ENCODE measurements at places on chromosomes 2 and 18.

DNA sequence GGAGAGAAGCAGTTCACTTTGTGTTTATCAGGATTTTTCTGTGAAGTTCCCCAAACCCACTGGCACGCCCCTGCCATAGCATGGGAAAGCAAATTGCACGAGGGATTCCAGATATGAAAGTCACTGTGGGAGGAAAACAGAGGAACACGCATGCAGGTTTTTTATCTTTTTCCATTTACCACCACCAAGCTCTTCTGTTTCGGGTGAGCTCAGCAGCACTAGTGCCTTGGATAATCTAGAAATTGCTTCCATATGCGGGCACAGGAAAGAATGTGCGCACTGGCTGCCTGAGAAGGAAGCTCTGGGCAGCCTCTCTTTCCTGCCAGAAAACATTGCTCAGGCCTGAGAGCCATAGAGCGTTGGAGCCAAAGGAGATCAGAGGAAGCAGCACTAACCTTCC is 65.9 kb upstream of the WIPF1 start:
- no peak for DNase-seq

DNA sequence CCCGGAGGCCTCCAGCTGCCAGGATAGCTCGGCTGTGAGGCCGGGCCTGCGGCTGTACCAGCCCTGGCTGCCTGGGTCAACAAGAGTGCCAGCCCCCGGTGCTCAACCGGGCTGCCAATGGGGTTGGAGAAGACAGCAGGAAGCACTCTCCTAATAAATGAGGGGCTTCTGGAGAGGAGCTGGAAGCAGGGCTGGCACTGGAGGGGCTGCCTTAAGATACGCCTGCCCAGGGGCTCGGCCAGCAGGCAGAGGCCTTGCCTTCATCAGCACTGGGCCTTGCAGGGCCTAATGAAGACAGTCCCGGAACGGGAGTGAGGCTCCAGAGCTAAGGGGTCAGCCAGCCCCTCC is 73.6 kb downstream of the TEX51 start:
- DNase-seq = no peak

DNA sequence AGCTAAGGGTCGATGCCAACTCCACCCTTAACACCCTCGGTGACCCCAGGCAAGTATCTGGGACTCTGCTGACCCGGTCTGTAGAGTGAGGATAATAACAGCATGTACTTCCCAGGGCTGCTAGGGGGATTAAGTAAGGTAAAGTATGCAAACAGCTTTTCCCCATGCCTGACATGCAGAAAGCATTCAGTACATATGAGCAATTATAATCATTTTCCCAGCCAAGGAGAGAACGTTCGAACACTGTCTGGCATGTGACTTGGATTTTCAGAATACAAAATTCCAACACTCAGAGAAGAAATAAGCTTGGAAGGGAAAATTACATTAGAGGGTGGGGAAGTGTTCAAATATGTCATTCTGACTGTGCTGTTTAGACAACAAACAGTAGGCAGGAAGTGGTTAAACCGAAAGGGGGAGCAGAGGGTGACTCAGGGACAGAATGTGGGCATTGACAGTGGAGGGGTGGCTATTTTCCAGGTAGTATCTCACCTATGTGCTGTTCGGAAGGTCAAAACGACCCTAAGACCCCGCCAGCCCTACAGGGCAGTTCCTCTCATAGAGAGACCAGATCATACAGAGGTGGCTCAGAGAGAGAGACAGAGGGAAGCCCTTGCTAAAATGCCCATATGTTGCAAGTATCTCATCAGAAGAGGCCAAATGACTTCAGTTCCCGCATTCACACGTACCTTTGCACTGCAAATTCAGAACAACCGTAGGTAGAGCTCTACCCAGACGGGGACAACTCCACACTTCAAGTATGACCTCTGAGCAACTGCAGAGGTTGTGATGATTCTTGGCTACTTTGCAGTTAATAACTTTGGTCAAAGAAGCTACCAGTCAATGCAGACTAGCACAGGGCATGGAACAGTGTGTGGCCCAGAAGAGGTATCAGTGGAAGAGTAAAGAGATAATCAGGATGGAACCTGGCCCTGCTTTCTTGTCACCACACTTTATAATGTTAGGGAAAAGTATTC is 14.8 kb downstream of the ASPRV1 start:
- DNase-seq = no peak

- DNase-seq = no peak
Observed at GRCh38 chr2:172698041-172698863, 37.4 kb upstream of the RAPGEF4 start.

- no peak for DNase-seq
Observed at GRCh38 chr2:173136067-173136466, 60.4 kb downstream of the MAP3K20 start.

- DNase-seq = no peak
Observed at GRCh38 chr2:103361712-103362111, 599.9 kb downstream of the TMEM182 start.

GRCh38 chr2:29115797-29116781 is 874 bp downstream of the CLIP4 start:
- peak; percentile 28 for DNase-seq

DNA sequence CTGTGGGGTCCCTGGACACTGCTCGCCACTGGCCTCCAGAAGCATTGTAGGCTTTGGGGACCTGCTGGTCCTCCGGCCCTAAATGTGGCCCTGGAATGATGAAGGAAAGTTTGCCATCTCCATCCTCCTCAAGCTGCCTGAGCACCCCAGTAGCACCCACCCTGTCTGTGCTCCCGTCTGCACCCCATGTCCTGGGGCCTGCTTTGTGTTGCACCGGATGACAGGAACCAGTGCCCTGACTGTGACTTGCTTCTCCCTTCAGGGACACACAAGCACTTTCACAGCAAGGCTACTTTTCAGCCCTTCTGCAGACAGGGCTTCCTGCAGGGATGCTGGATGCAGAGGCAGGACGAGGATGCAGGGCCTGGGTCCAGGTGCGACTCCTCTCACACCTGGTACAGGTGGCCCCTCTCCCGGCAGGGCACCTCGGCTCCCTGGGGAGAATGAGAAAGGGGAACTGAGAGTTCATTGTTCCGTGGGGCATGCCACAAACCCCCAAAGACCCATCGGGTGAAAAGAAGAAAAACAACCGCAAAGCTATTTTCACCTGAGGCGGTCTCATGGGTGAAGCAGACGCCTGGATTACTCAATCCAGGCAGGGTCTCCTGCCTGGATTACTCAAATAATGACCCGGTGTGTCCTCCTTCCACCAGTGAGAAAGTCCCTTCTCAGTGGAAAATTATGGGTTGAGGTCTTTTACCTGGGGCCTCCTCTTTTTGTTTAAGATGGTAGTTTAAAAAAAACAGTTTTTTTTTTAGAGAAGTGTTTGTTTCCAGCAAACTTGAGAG is 74.9 kb downstream of the LONRF2 start:
- no peak for DNase-seq

DNA sequence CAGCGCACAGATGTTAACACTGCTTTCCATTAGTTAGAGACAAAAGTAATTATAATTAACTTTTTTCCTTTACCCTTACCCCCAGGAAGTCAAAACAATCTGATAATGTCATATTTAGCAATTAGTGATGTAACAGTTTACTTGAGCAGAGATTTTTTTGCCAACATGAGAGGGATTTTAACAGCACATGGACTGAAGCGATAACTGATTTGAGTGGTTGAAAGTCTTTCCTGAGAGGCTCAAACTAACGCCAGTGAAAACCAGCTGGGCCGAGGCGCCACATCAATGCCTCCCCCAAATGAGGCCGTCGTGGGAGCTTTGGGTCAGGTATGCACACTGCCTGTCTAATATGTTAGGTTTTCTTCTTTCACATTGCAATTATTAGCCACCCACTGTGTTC is 469.9 kb upstream of the SMIM21 start:
- no peak for DNase-seq

DNA sequence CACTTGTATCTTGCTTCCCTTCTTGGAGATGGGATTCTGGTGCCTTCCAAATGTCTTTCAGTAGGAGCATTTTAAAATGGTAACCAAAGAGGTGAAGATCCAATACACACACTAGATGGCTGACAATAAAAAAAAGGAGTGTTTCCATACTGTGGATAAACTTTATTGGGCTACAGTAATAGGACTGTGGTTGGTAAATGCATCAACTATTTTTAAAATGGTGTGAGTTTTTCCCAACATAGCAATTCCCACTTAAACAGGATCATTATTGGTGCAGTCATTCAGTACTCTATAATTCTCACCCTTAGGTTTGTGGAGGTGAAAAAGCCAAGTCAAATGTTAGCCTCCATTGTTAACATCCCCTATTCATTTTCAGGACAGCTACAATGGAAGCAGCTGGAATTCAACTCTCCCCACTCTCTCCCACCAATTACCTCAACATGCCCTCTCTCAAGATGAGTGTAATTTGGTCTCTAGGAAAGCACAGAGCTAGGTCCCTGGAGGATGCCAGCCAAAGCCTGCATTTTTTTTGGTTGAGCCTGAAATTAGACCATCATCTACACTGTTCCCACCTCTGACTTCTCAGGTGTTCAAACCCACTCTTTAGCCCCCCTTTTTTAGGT is 273.3 kb downstream of the TCF4 start:
- DNase-seq = no peak

- no peak for DNase-seq
Observed at GRCh38 chr2:204827701-204828590, 282.7 kb downstream of the PARD3B start.

GRCh38 chr18:830315-830901 is 18.4 kb upstream of the YES1 start:
- DNase-seq = no peak

- no peak for DNase-seq
Observed at GRCh38 chr2:160932960-160933359, 227.3 kb upstream of the TANK start.

GRCh38 chr18:23460285-23461273 is 7.5 kb downstream of the RIOK3 start:
- DNase-seq = no peak

DNA sequence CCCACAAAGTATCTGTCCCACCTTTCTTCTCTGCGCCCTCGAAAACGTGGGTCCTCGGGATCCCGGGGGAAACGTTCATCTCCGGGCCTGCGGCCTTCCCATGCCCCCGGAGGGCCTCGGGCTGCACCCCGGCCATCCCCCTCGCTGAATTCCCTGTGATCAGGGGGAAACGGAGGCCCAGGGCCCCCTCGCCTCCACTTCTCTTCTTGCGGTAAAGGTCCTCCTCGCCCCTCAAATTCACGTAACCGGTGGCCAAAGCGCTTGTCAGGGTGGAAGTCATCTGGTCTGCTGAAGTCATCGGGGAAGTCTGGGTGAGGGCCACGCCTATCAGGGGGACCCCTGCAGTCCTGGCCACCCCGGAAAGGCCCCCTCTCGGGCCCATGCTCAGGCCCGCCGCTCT is 12.3 kb downstream of the SFT2D3 start:
- DNase-seq = no peak

DNA sequence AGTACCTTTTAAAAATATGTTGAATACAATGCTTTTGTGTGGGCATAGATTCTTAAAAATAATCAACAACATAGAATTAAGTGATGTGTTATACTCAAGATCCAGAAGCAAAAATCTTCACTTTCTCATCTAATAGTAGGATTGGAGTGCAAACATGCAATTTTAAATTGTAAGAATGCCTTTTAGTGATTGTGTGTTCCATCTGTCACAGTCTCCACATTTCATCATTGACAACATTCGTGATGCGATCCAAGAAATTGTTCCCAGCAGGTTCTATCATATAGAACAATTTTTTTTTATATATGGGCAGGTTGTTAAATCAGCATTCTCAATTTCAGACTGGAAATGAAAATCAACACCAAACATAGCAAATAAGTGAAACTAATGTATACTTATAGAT is 1671.8 kb upstream of the SLC39A10 start:
- no peak for DNase-seq

GRCh38 chr2:5946225-5947115 is 254.3 kb downstream of the SOX11 start:
- DNase-seq = no peak

DNA sequence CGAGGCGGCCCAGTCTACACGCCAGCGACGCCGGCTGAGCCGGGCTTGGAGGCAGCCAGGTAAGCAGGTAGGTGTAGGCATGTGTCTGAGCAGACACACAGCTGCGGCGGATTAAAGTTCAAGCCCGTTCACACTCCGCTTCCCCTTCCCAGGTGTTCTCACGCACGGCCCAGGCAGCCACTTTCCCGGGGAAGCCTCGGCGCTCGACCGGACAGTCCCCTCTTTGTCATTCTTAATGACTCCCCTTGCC is 367 bp downstream of the TGFA start:
- peak; percentile 14 for DNase-seq

GRCh38 chr18:9824474-9824832 is 61.3 kb upstream of the TXNDC2 start:
- no peak for DNase-seq

DNA sequence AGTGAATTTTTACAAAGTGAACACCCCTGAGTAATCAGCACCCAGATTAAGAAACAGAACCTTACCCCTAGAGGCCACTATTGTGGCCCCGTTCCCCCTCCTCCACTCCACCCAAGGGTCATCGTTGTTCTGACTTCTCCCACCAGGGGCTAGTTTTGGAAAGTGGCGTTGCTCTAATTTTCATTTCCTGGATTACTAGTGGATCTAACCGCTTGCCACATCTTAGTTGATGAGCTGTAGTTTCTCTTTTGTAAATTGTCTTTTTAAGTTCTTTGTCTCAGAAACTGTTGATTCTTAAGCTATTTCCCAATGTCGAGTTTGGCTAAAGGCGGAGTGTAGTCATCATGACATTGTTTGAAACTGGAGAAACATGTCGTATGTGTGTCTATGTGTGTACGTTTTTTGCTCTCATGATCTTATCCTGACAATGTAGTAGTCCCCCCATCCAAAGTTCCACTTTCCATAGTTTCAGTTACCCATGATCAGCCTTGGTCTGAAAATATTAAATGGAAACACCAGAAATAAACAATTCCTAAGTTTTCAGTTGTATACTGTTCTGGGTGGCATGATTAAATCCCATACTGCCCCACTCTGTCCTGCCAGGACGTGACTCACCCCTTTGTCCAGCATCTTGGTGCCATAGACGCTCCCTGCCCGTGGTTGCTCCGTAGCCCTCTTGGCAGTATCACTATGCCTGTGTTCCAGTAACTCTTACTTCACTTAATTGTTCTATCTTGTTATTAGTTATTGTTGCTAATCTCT is 71.0 kb upstream of the SP3 start:
- DNase-seq = no peak

- no peak for DNase-seq
Observed at GRCh38 chr2:149902081-149902480, 314.5 kb upstream of the MMADHC start.

DNA sequence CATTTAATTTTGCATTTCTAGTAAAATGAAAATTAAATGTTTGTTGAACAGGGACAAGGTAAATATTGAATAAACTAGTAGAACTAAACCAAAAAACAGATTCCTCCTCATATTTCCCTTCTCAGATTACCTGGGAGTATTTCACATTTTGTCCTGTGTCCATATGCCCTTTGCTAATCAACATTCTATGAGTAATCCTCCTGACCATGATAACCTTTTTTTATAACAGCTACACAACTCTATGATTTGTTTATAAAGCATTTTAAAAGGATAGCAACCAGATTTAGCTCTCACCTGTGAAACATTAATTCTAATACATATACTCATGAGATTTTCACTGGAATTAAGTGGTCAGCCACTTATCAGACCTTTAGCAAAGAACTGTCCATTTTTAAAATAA is 7.1 kb upstream of the DSG2 start:
- no peak for DNase-seq

- DNase-seq = no peak
Observed at GRCh38 chr2:5188636-5189035, 503.5 kb upstream of the SOX11 start.

All from activated gamma-delta T cell (primary cell).